Activated CD4-positive, alpha-beta T cell treated with anti-CD3 and anti-CD28 coated beads, Interleukin-2, amount 10 ng/mL, durations not matched to agents 7 days and 5 days (primary cell): ENCODE measurements at places on chromosomes 5 and 9. TPM values are rescaled to one million over a fixed set of nuclear protein-coding genes. Genes with fewer than 3 reads are reported as not detected.

- H3K27me3 ChIP-seq: no peaks in the 10 kb centered on the region
- peaks cover 22% of the 10 kb centered on the region for H3K36me3 ChIP-seq
- H3K27ac ChIP-seq: peak overlapping the region; percentile 96
- H3K4me3 ChIP-seq: peak overlapping the region; percentile 88
- peaks cover 47% of the 10 kb centered on the region for H3K4me1 ChIP-seq
- DNase-seq: no peak
Observed at GRCh38 chr5:163506726-163507125, 1.3 kb downstream of the MAT2B start.

DNA sequence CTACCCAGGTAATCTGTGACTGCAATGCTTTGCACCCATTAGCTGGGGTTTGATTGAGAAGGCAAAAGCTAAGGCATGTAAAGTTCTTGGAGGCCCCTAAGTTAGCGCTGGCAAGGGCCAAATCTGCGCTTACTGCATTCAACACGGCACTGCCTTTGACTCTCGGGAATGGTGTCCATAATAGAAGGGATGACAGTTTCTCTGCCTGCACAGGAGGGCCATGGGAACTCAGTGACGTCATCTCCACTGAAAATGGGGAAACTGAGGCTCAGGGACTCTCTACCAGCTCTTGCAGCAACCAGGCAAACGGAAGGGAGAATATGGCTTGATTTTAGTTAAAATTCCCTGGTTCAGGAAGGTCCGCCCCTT is 487 bp downstream of the SPATA24 start:
- peak overlapping the region; percentile 100 for H3K27ac ChIP-seq
- H3K4me1 ChIP-seq: peaks cover 47% of the 10 kb centered on the region
- H3K36me3 ChIP-seq: peaks cover 2% of the 10 kb centered on the region
- DNase-seq: no peak
- H3K27me3 ChIP-seq: no peaks in the 10 kb centered on the region
- peak overlapping the region; percentile 92 for H3K4me3 ChIP-seq

GRCh38 chr9:74282526-74283253 is 214.4 kb upstream of the RORB start:
- no peaks in the 10 kb centered on the region for H3K4me1 ChIP-seq
- no peak overlapping the region for H3K27ac ChIP-seq
- H3K36me3 ChIP-seq: no peaks in the 10 kb centered on the region
- H3K27me3 ChIP-seq: no peaks in the 10 kb centered on the region
- H3K4me3 ChIP-seq: no peak overlapping the region

Gene RORB
- total RNA-seq: not detected

GRCh38 chr5:54739371-54739770 is 221.8 kb downstream of the SNX18 start:
- H3K27ac ChIP-seq: no peak overlapping the region
- peaks cover 31% of the 10 kb centered on the region for H3K4me1 ChIP-seq

Gene ARHGEF39
- total RNA-seq: 13.5 TPM

DNA sequence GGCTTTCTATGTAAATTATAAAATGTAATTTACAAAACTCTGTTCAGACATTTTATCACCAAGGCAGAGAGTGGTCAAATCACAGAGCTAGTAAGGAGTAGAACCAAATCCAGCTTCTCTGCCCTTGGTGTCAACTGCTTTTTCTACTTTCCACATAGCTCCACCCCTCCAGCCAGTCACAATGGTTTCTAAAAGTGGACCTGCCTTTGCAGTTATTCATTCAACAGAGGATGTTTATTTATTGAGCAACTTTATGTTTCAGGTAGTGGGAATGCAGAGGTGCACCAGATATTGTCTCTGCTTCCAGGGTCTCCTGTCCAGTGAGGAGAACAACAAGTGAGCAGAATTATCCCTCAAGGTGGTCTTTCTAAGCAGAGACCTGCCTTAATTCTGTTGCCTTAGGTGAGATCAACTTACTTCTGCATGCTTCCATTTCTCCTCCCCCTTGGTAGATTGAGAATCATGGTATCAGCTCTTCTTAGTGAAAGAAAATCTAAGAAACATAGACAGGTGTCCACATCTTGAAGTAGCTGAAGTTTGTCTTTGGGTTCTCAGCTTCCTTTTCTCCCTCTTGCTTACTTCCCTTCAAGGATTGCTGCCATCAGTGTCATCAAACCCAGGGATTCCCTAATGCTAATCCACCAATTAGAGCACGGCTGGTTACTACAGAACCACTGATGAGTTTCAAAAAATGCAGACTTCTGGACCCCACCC is 17.2 kb upstream of the PDCD1LG2 start:
- no peak overlapping the region for H3K4me3 ChIP-seq
- H3K27me3 ChIP-seq: no peaks in the 10 kb centered on the region
- no peak for DNase-seq
- peaks cover 18% of the 10 kb centered on the region for H3K4me1 ChIP-seq
- H3K27ac ChIP-seq: peak overlapping the region; percentile 54

DNA sequence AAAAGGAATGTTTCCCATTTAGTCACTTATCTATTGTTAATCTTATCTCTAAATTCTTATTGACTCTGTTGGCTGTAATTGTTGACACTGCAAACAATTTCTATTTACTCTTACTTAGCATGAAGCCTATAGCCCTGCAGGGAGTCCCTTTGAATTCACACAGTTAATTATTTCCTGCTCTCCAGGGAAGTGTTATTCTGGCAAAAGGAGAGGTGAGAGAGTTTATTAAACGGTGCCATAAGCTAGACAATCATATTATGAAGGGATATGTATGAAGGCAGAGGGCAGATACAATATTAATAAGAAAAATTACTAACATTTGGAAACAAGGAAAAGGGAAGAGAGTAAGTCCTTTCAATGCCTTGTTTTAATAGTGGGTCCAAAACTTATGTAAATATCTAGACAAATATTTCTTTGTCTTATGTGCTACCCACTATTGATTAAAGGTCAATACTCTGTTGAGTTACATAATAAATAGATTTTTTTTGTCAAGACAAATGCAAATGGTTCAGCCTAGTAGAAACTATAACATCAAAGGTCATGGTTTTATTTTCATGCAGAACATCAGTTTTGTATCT is 107.1 kb downstream of the CDH18 start:
- DNase-seq: no peak
- no peak overlapping the region for H3K27ac ChIP-seq
- H3K4me1 ChIP-seq: no peaks in the 10 kb centered on the region
- H3K4me3 ChIP-seq: no peak overlapping the region
- no peaks in the 10 kb centered on the region for H3K36me3 ChIP-seq
- no peaks in the 10 kb centered on the region for H3K27me3 ChIP-seq

GRCh38 chr9:16652582-16652981 is 217.9 kb downstream of the BNC2 start:
- DNase-seq: no peak
- no peak overlapping the region for H3K4me3 ChIP-seq
- no peak overlapping the region for H3K27ac ChIP-seq
- H3K27me3 ChIP-seq: no peaks in the 10 kb centered on the region

GRCh38 chr5:90134892-90135291 is 274.7 kb downstream of the CETN3 start:
- no peak for DNase-seq
- H3K27me3 ChIP-seq: no peaks in the 10 kb centered on the region
- no peaks in the 10 kb centered on the region for H3K36me3 ChIP-seq
- no peak overlapping the region for H3K4me3 ChIP-seq

Gene C5orf63
- total RNA-seq: 9.7 TPM

DNA sequence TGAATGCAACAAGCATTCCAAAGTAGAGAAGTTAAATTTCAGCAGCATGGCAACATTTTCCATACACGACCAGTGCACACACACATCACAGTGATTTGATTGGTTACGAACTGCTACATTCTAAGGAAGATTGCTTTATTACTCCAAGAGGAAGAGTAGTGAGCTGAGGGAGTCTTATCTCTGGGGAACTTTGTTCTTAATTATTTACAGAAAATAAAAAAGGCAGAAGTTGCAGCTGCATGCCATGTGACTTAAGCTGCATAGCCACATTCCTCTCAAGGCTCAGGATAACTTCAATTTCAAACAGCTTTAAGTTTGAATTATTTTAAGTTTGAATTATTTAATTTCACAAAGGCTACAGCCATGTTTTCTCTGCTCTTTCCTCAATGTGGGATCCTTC is 71.6 kb upstream of the HSPB3 start:
- no peak overlapping the region for H3K4me3 ChIP-seq
- no peaks in the 10 kb centered on the region for H3K36me3 ChIP-seq
- no peaks in the 10 kb centered on the region for H3K4me1 ChIP-seq
- H3K27ac ChIP-seq: no peak overlapping the region
- DNase-seq: no peak

Gene SH3RF2
- 0.40 TPM for total RNA-seq

Gene NR4A3
- 0.17 TPM for total RNA-seq

GRCh38 chr5:163612358-163613149 is 107.1 kb downstream of the MAT2B start:
- no peak overlapping the region for H3K4me3 ChIP-seq
- H3K4me1 ChIP-seq: no peaks in the 10 kb centered on the region
- no peaks in the 10 kb centered on the region for H3K27me3 ChIP-seq
- H3K36me3 ChIP-seq: no peaks in the 10 kb centered on the region

- peak within 1 kb of the TSS; percentile 97 for H3K27ac ChIP-seq
- peaks cover 31% of the 10 kb centered on the region for H3K36me3 ChIP-seq
- H3K27me3 ChIP-seq: no peaks in the 10 kb centered on the region
- peaks cover 46% of the 10 kb centered on the region for H3K4me1 ChIP-seq
- DNase-seq: peak; percentile 84
Observed at GRCh38 chr5:16616536-16617273, at the start of gene RETREG1. TSS of gene RETREG1 (minus strand) at chr5:16616997. CDS start at chr5:16616971, 26 bp downstream.

GRCh38 chr5:142412581-142412980 is 87.8 kb upstream of the SPRY4 start:
- no peaks in the 10 kb centered on the region for H3K36me3 ChIP-seq
- H3K4me1 ChIP-seq: no peaks in the 10 kb centered on the region
- no peak overlapping the region for H3K4me3 ChIP-seq
- no peak for DNase-seq
- H3K27ac ChIP-seq: no peak overlapping the region

DNA sequence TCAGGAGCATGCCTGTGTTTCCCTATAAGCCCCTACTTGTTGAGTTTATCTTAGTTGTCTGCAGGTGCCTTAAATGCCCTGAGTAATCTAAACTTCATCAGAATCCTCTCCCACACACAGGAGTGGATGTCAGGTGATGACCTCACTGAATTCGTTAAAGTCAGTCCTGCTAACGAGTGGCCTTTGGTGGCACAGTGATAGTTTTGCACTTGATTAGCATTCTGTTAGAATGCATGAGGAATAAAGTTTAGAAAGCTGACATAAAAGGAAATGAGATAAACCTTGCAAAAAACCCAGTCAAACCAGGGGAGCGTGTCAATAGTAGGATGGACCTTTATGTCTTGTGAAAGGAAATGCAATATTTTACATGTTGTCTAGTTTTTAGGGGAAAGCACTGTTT is 4.5 kb downstream of the TRIM32 start:
- H3K4me3 ChIP-seq: no peak overlapping the region
- H3K36me3 ChIP-seq: peaks cover 22% of the 10 kb centered on the region
- no peak overlapping the region for H3K27ac ChIP-seq
- H3K27me3 ChIP-seq: no peaks in the 10 kb centered on the region
- H3K4me1 ChIP-seq: peaks cover 52% of the 10 kb centered on the region

GRCh38 chr5:38299585-38299984 is 41.2 kb downstream of the EGFLAM start:
- no peaks in the 10 kb centered on the region for H3K27me3 ChIP-seq
- no peaks in the 10 kb centered on the region for H3K4me1 ChIP-seq
- H3K4me3 ChIP-seq: no peak overlapping the region
- no peaks in the 10 kb centered on the region for H3K36me3 ChIP-seq
- DNase-seq: no peak
- H3K27ac ChIP-seq: no peak overlapping the region

Gene SYK
- 0.56 TPM for total RNA-seq
